ENCODE measurements at places on chromosomes 5 and 9. TPM values are rescaled to one million over a fixed set of nuclear protein-coding genes. Genes with fewer than 3 reads are reported as not detected.
A peak's percentile ranks its signal among the peaks of the same experiment; 100 is the strongest.

DNA sequence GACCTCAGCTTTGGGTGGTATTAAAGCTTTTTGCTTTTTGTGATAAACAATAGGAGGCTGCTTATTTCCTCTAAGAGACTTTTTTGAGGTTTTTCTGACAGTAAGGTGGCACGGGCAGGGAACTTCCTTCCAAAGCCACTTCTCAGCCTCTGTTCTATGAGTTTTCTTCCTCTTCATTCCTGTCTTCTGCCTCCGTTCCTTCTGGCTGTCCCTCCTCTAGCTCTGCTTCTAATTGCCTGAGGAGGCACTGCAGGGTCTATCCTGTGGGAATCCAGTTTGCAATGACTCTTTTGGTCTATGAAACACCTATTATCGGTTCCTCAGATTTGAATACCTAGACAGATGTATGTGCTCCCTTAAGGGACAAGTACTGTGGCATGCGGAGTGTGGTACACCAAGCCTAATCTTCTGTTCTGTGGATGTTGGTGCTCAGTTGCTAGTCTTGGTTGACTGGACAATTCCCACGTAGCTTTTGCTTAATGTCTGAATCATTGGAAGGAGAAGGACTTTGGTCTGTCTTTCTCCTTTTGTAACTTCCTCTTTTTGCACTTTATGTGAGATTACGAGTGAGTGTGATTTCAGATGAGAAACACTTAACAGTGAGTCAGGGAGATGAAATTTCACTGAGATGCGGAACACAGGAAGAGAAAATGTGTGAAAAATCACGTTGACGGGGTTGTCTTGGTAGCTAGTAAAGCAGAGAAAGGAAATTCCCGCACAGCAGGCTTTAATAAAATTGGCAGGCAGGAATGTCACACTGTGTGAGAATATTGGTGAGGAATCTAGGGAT is 305.2 kb downstream of the EFNA5 start:
- peaks cover 3% of the 10 kb centered on the region for H3K27me3 ChIP-seq
- no peaks in the 10 kb centered on the region for H3K36me3 ChIP-seq
- no peak for DNase-seq
- no peak overlapping the region for H3K4me3 ChIP-seq
- H3K27ac ChIP-seq: no peak overlapping the region

- no peak for DNase-seq
- H3K27me3 ChIP-seq: peaks cover 3% of the 10 kb centered on the region
- peaks cover 9% of the 10 kb centered on the region for H3K4me1 ChIP-seq
- H3K27ac ChIP-seq: no peak overlapping the region
Measured at GRCh38 chr9:4226331-4227250, 73.3 kb downstream of the GLIS3 start.

DNA sequence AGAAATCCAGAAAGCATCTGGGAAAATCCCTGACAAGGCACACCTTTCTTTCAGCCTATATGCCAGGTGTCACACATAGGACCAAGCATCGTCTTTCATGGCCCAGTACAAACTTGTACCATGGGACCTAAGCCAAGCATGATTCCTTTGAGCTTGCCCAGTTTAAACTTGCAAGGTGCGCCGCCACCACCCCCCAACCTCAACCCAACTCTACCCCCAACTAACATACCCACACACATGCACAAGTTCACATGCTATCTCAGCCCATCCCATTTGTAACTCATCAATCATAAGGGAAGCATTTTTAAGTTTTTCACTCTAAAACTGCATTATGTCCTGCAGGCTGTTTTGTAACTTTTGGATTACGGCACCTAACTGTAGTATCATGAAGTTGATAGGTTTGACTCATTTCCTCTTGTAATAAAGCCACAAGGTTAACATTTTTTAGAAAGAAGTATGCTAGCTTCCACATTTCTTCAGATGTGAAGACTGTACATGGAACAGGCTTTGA is 145.9 kb upstream of the FST start:
- no peaks in the 10 kb centered on the region for H3K4me1 ChIP-seq
- H3K4me3 ChIP-seq: no peak overlapping the region

- no peak overlapping the region for H3K4me3 ChIP-seq
- no peaks in the 10 kb centered on the region for H3K36me3 ChIP-seq
- DNase-seq: peak; percentile 83
- peaks cover 9% of the 10 kb centered on the region for H3K27me3 ChIP-seq
Measured at GRCh38 chr5:127313847-127314473, 23.4 kb downstream of the MEGF10 start.

DNA sequence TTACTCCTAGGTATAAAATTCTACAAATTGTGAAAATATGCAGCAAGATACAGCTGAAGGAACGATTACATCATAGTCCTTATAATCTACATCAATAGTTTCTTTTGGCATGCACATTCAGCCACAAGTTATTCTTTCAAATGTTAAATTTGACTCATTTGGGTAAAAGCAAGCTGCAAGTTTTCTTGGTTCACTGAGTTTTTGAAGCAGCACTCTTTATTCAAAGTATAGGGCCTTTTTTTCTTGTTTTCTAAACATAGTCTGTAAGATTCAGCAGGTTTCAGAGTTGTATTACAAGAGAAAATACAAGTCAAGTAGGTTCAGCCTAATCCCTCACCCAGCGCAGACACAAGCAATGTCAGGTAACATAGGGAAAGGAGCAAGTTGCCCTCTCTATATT is 981.5 kb downstream of the PTPRD start:
- H3K27me3 ChIP-seq: no peaks in the 10 kb centered on the region
- no peaks in the 10 kb centered on the region for H3K36me3 ChIP-seq
- DNase-seq: no peak
- no peaks in the 10 kb centered on the region for H3K4me1 ChIP-seq
- no peak overlapping the region for H3K4me3 ChIP-seq

GRCh38 chr9:90546200-90546599 is 96.4 kb downstream of the DIRAS2 start:
- no peak for DNase-seq
- no peaks in the 10 kb centered on the region for H3K4me1 ChIP-seq
- H3K27ac ChIP-seq: no peak overlapping the region
- H3K4me3 ChIP-seq: no peak overlapping the region

GRCh38 chr5:15183520-15183919 is 311.9 kb upstream of the ANKH start:
- H3K4me3 ChIP-seq: no peak overlapping the region
- H3K27ac ChIP-seq: no peak overlapping the region
- no peaks in the 10 kb centered on the region for H3K4me1 ChIP-seq
- no peaks in the 10 kb centered on the region for H3K27me3 ChIP-seq

DNA sequence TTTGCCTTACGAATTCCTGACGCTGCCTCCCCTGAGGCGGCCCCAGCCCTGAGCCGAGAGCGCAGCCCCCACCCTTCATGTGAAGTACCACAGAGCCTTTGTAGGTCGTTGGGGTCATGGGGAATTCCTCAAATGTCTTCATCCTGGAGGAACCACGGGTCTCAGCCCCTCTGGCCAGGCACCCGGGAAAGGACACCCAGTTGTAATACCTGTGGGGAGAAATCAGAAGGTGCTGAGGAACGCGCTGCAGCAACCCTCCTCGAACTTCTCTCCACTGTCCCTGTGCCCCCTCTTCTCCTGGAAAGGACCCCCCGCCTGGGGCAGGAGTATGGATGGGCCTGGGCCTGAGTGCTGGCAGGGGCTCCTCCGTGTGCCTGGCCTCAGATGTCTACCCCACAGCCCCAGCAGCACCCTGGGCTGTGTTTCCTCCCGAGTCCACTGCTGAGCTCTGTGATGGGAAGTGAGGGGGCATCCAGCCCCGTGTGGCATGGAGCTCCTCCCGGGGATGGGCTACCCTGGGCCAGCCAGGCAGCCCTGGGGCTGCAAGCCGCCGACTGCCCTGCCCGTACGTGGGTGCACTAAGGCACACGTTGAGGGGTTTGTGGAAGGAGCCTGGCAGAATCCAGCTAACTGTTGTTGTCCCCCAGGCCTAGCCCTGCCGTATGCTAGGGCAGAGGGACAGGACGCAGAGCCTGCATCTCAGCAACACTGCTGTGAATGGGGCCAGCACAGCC is 18.7 kb upstream of the SCGB3A1 start:
- H3K27ac ChIP-seq: no peak overlapping the region
- no peaks in the 10 kb centered on the region for H3K4me1 ChIP-seq
- DNase-seq: no peak
- no peaks in the 10 kb centered on the region for H3K36me3 ChIP-seq

GRCh38 chr9:16637218-16637617 is 233.3 kb downstream of the BNC2 start:
- no peaks in the 10 kb centered on the region for H3K36me3 ChIP-seq
- no peaks in the 10 kb centered on the region for H3K4me1 ChIP-seq

DNA sequence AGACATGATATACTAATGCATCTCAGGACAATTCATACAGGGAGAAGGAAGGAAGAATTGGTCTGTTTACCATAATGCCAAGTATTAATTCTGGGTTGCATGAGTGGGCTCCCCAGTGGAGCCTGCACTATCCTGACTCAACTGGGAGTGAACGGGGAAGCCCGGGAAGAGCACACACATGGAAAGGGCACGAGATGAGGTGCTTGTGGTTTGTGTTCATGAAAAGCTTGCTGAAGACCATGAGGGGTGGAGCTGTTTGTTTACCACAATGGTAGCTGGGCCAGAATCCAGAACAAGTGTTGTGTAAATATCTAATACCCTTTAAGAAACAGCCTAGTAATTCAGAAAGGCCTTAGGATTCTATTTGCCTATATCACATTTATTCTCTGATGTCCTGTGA is 44.6 kb downstream of the POC5 start:
- peaks cover 41% of the 10 kb centered on the region for H3K4me1 ChIP-seq
- DNase-seq: no peak
- no peak overlapping the region for H3K4me3 ChIP-seq

DNA sequence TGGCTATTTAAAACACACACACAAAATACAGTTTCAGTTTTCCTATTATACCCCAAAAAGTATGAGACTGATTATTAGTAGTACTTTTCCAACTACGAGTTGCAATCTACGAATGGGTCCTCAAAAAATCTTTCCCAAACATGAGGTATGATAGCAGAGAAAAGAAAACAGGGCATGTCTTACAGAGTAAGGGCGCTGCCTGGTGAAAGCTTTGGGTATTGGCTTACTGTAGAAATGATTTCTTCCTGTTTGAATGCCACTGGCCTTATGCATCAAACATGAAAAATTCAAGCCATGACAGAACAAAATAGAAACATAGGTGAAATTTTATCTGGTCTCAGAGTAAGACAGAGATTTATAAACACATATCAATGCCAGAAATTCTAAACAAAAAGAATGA is 448.0 kb downstream of the SPOCK1 start:
- no peaks in the 10 kb centered on the region for H3K36me3 ChIP-seq
- H3K4me3 ChIP-seq: no peak overlapping the region
- no peak for DNase-seq
- no peaks in the 10 kb centered on the region for H3K4me1 ChIP-seq
- H3K27ac ChIP-seq: no peak overlapping the region

- DNase-seq: no peak
- no peak overlapping the region for H3K27ac ChIP-seq
- no peak overlapping the region for H3K4me3 ChIP-seq
- peaks cover 25% of the 10 kb centered on the region for H3K4me1 ChIP-seq
Measured at GRCh38 chr5:122789461-122790171, 14.7 kb downstream of the SNX2 start.

- no peaks in the 10 kb centered on the region for H3K27me3 ChIP-seq
- no peak overlapping the region for H3K27ac ChIP-seq
- H3K36me3 ChIP-seq: no peaks in the 10 kb centered on the region
- peaks cover 33% of the 10 kb centered on the region for H3K4me1 ChIP-seq
- no peak overlapping the region for H3K4me3 ChIP-seq
- no peak for DNase-seq
Measured at GRCh38 chr5:142363619-142363963, 38.8 kb upstream of the SPRY4 start.

Gene IDNK
- 4.6 TPM for total RNA-seq

Gene FCN2
- not detected for total RNA-seq

Gene CA9
- total RNA-seq: 3.1 TPM

Gene PPP3R2
- total RNA-seq: not detected

Gene IL11RA
- total RNA-seq: 18.3 TPM

Gene GNA14
- total RNA-seq: 0.11 TPM

Gene ZNF484
- total RNA-seq: 9.8 TPM
